ENCODE measurements at places on chromosomes 16 and 17.

DNA sequence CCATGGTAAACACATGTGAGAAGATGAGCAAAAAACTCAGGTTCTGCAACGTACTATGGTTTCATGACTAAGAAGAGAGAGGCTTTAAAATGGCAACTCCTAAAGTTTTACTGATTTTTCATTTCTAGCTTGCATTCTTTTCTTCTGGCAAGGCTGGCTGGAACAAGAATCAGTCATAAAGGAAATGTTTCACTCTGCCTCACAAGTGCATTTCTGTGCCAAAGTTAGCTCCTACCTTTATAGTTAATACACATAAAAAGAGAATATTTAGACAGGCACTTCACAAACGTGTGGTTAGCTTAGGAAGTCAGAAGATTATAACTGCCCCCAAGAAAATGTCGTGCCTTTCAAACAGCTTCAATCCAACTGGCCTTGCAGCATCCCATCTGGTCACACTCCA, 417.1 kb upstream of the CDH11 start:
- ATAC-seq, result no peak

GRCh38 chr16:31528523-31529107, 915 bp downstream of the AHSP start:
- no peak for ATAC-seq

DNA sequence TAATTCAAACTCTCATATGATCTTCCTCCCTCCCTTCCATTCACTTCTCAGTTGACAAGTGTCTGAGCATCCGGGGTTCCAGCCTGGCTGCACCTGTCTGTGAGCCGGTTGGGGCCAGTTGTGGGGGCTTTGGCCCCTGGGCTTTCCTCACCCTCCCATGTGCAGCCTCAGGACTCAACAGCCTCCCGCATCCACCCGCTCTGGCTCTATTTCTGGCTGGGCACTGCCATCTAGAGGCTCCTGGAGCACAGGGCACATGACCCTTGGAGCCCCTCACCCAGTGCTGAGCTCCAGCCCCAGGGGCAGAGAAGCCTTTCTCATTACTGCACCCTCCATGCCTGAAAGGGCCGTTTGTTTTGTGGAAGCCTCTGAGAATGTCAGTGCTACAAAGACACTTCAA, 43.3 kb downstream of the HAPSTR1 start:
- peak; percentile 82 for ATAC-seq

GRCh38 chr16:27991876-27992275, 71.6 kb downstream of the GSG1L start:
- no peak for ATAC-seq

DNA sequence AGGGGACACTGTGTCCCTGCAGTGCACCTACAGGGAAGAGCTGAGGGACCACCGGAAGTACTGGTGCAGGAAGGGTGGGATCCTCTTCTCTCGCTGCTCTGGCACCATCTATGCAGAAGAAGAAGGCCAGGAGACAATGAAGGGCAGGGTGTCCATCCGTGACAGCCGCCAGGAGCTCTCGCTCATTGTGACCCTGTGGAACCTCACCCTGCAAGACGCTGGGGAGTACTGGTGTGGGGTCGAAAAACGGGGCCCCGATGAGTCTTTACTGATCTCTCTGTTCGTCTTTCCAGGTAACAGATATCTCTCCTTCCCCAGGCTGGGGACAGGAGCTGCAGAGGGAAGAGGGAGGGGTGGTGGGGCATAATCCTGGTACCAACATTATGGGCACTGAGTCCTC, 1.6 kb downstream of the CD300LG start:
- ATAC-seq, result no peak

GRCh38 chr17:9905902-9906301, 831 bp upstream of the RCVRN start:
- ATAC-seq, result no peak

GRCh38 chr17:34736611-34737010, 157.2 kb downstream of the TMEM132E start:
- no peak for ATAC-seq

DNA sequence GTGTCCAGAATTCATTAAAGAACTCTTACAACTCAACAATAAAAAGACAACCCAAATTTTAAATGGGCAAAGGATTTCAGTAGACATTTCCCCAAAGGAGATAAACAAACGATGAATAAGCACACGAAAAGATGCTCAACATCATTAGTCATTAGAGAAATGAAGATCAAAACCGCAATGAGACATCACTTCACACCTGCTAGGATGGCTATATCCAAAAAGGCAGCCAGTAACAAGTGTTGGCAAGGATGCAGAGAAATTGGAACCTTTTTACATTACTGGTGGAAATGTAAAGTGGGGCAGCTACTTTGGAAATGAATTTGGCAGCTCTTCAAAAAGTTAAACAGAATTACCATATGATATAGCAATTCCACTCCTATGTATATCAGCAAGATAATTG, 42.0 kb downstream of the PITPNM3 start:
- no peak for ATAC-seq

GRCh38 chr17:57582881-57583756, 162.0 kb downstream of the CCDC182 start:
- ATAC-seq, result no peak

DNA sequence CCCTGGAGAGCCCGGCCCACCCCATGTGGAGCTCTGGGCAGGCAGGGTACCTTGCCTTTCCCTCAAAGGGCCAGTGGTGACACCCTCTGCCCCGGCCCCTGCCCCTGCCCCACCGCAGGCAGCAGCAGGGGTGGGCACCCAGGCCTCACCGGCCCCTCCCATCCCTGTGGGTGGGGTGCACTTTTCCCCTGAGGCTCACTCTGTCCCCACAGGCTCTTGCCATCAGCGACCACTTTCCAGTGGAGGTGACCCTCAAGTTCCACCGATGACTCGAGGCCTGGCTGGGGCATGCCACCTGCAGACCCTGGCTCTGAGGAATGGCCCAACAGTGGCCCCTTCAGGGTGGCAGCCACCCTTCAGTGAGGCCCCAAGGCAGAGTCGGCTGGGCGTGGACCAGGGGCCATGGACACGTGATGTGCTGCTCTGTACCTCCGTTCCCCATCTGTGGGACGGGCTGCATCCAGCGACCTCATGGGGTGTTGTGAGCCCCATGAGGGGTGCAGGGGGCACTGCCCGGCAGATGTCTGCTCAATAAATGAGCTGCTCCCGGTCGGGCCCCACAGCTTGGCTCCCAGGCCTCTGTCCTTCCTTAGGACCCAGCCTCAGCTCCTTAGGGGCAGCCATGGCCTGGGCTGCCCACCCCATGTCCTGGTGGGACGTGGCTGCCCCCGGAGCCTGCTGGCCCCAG, 2.0 kb downstream of the DNASE1L2 start:
- ATAC-seq, result peak; percentile 35

GRCh38 chr16:23595951-23596720, at the start of gene NDUFAB1:
TSS of gene NDUFAB1 (minus strand) at chr16:23596316. CDS start at chr16:23596290, 26 bp downstream.
- ATAC-seq, result peak; percentile 98

- no peak for ATAC-seq
Measured at GRCh38 chr17:16950488-16950887, 21.4 kb downstream of the TNFRSF13B start.

DNA sequence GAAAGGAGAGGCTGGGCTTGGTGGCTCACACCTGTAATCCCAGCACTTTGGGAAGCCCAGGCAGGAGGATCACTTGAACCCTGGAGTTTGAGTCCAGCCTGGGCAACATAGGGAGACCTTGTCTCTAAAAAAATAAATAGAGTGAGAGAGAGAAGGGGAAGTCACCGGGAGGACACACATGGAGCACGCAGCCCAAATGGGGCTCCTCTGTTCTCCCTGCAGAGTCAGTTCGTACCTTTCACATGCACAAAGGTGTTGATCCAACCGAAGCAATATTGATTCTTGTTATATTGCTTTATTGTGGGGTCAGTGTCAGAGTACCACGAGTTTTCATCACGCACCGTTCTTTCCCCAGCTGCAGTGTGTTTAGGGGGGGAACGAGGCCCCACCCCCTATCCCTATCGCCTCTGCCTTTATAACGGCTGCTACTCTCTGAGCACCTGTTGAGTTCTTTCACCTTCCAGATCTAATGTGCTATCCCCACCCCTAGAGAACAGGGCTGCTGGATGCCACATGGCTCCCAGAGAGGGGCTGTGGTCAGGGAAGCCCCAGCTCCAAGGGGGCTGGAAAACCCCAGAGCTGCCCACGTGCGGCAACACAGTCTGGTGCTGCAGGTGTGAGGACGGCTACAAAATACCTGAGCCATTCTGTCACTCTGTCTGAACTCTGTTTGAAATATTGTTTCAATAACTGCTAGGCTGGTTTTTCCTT, 1.0 kb upstream of the TMEM235 start:
- no peak for ATAC-seq

- ATAC-seq, result no peak
Measured at GRCh38 chr16:79150151-79150550, 450.4 kb downstream of the MAF start.

DNA sequence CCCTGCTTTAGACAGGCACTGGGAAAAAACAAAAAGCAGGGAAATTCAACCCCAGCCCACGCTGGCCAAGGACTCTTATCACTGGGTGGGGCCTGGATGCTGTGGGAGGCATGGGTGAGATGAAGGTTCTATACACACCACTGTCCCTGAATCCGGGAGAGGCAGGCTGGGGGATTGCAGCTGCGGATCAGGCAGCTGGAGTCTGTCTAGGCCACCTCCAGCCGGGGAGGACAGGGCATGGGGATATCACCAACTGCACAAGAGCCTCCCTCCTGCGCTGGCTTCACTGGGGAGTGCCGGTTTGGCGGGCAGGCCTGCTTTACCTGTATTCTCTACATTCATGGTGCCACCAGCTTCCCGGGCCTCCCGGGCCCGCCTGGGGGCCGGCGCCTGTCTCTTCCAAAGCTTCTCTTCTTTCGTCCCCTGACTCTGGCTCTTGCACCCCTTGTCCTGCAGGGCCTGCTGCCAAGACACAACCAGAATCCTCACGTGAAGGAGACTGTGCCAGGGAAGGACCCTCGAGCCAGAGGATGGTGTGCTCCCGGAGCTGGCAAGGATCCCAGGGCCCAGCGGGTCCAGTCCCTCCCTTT, 13.9 kb downstream of the KIFC3 start:
- ATAC-seq, result no peak

DNA sequence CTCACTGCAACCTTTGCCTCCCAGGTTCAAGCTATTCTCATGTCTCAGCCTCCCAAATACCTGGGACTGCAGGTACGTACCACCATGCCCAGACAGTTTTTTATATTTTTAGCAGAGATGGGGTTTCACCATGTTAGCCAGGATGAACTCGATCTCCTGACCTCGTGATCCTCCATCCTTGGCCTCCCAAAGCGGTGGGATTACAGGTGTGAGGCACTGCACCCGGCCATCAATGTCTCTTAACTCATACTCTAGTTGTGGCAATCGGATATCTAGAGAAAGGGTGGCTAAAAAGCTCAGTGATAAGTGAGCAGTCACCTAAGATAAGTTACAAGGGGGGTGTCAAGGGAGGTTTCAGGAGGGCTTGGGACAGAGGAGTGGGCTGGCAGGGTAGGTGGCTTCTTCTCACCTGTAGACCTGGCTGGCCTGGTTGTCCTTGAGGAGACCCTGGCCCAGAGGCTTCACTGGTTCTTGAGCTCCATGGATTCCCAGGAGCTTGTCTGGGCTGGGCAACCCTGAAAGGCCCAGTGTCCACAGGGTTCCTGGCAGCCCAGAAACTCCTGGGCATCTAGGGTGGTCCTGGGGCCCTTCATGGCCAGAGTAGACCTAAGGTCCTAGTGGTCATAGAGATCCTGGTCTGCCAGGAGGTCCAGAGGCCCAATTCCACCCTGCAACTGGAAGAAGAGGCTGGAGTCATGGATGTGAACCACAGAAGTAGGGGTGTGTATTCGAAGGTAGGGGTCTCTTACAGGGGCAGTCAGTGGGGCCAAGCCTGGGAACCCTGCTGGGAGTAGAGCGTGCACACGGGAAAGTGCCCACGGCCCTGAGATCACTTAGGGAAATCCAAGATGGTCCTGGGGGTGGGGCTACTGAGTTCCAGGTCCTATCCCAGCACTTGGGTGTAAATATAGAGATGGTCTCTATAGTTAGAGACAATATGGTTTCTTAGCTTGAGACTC, 12.7 kb upstream of the IGFBP4 start:
- ATAC-seq, result no peak

GRCh38 chr16:87615621-87616041, 13.3 kb downstream of the JPH3 start:
- ATAC-seq, result no peak

GRCh38 chr16:88337538-88337937, 45.2 kb upstream of the ZNF469 start:
- no peak for ATAC-seq

DNA sequence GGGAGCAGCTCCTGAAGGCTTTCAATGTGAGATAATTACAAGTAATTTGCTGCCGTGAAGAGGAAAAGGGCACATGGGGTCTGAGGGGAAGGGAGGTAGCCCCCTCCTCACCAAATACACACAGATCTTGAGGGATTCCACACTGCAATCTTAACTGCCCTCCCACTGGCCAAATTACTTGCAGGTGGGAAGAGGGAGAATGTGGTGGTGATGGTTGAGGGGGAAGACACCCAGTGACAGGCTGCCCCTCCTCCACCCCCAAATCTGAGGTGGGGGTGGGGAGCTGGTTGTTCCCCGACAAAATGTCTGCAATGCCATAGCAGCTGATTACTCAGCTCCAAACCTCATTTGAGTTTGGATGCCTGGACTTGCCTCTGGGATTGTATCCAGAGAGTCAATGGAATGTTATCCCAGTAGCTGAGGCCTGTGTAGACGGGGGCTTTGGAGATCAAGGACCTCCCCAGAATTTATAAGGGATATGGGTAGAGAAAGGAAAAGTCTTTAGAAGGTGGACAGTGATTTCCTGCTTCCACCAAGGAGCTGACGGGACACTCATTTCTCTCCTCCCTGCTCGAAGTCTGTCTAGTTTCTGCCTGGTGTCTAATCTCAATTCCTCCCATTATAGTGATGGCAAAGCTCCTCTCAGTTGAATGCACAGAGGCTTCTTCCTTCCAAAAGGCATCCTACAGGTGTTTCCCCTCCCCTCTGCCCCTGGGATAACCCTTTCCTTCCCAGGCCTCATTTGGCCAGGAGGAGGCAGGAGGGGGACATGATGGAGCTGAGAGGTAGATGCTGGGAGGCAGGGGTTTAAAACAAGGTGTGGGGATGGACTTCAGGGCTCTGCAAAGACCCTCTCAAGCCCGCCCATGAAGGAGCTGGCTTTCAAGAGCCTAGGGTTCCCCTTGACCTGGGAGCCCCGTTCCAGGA, 8.7 kb downstream of the DLX4 start:
- ATAC-seq, result no peak

DNA sequence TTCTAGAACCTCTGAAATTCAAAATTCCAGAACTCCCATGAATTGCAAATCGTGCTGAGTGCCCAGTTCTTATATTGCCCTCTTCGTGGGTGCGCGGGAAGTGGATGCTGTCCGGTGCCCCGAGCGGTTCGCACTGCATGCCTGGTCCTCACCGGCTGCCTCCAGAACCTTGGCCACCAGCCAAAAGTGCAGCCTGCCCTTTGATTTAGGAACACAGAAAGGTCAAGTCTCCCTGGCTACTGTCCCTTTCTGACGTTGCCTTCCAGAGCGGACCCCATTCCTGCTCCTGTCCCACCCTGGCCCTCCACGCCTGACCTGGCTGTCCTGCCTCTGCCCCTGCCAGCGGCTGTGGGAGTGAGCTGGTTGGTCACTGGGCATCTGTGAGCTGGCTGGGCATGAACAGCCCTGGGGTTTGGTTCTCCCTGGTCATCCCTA, 9.7 kb downstream of the NEUROD2 start:
- no peak for ATAC-seq

GRCh38 chr16:52617591-52617990, 70.6 kb upstream of the TOX3 start:
- ATAC-seq, result no peak

GRCh38 chr16:57592591-57593003, 35.8 kb upstream of the ADGRG1 start:
- ATAC-seq, result peak; percentile 64

GRCh38 chr16:30490210-30490609, 17.7 kb downstream of the ITGAL start:
- ATAC-seq, result no peak

GRCh38 chr16:78884204-78884603, 716.3 kb downstream of the MAF start:
- no peak for ATAC-seq
